Right hindlimb (tissue), 1 donor: ENCODE measurements at places on chromosomes 7 and 10.

GRCh38 chr7:69162931-69163670, 435.2 kb upstream of the AUTS2 start:
- peak; percentile 60 for DNase-seq

DNA sequence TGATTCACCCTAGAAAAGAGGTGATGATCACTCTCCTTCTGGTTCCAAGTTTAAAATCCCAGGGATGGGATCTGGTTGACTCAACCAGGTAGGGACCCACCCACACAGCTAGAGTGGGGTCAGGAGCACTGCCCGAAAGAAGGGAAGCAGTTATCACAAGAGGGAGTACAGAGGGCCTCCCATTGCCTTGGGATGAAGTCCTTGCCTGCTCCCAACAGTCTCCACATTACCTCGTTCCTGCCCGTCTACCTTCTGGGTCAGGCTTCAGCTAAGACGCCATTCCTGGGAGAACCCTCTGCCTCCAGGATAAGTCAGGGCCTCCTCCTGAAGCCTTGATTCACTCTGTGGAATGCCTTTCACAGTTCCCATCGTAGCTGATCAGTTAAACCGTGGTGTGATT, 23.8 kb downstream of the ZMIZ2 start:
- no peak for DNase-seq

GRCh38 chr10:27197980-27198620, 42.5 kb downstream of the ACBD5 start:
- DNase-seq: no peak

DNA sequence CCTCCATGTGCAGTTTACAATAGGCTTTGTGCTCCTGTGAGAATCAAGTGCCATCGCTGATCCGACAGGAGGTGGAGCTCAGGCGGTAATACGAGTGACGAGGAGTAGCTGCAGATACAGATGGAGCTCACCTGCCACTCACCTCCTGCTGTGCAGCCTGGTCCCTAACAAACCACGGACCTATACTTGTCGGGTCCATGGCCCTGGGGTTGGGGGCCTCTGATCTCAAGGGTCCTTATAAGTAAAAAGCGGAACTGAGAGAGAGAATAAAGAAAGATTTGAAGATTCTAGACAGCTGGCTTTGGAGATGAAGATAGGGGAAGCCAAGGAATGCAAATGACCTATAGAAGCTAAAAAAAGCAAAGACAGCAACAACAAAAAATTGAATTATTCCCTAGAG, 130.6 kb downstream of the PLXDC2 start:
- no peak for DNase-seq

GRCh38 chr7:116527521-116527920, 2.7 kb downstream of the CAV1 start:
- DNase-seq: no peak

DNA sequence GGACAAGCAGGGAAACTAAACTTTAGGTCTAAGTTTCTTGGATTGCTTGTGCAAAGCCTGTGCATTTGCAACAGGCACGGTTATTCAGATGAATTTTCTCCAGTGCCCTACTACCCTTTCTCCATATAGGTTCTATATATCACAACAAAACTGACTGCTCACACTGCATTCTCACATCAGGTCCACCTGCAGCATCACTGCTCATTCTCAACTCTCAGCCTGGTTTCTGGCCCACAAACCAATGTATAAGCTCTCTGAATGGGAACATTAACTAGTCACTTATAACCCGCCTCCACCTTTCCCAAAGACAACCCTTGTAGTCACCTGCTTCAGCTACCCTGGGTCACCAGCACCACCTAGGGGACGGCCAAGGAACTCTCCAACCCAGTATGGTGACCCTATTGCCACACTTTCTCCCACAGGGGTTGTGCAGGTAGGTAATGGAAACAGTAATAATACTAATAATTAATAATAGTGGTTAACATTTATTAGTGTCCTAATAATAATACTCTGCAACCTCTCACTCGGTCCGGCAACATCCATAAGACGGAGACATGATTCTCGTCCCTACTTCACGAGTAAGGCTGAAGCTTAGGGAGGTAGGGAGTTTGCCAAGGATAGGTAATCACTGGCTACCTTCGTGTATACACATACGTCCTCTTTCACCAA, 97.3 kb downstream of the CLEC2L start:
- peak; percentile 36 for DNase-seq

- DNase-seq: no peak
Measured at GRCh38 chr10:124616836-124617130, 127.4 kb downstream of the FAM53B start.

GRCh38 chr10:58269782-58270290, 874 bp downstream of the CISD1 start:
- no peak for DNase-seq

DNA sequence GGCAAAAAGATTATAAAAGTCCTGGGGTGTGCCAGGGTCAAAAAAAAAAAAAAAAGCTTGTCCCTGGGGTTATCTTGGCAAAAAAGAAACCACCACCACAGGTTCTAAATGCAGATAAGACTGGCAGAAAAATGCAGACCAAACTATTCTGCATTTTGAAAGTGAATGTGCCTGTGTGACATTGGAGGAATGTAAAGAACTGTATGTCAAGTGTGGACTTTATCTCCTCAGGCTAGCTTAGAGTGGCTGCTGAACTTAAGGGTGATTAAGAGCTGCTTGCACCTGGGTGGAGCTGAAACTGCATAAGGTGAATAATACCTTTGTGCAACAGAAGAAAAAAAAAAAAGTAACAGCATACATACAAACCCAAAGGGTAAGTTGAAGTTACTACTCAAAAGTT, 1.3 kb upstream of the NAPEPLD start:
- DNase-seq: no peak

DNA sequence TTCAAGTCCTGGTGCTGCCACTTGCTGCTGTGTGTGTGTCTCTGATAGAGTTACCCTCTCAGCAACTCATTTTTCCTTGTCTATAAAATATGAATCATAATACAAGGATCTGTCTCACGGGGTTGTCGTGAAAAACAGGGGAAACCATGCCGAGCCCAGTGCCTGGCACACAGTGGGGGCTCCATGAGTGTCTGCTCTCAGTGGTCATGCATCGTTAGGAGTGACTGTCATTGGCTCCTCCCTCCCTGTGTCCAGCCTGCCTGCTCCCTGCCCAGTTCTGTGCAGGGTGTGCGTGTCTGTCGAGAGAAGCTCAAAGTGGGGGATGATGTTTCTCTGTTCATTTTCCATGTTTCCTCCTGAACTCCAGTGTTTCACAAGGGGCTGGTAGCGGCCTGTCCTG, 83.6 kb upstream of the LRRC4 start:
- DNase-seq: no peak

- DNase-seq: no peak
Measured at GRCh38 chr7:15932318-15932717, 245.8 kb upstream of the MEOX2 start.

DNA sequence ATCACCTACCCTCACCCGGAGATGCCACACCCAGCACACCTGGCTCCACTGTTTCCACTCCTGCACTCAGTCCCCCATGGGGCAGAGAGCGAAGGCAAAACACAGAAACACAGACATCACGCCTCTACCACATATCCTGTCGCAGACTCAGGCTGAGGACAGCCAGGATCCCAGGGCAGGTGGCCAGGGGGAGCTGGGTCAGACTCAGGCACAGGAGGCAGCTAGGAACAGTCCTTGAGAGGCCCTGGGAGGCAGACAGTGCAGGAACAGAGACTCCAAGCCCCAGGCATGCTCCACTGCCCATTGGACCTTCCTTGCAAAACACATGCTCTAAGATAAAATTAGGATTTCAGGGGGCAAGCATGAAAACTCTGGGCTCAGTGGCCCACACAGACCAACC, 154.4 kb upstream of the C7orf33 start:
- no peak for DNase-seq

DNA sequence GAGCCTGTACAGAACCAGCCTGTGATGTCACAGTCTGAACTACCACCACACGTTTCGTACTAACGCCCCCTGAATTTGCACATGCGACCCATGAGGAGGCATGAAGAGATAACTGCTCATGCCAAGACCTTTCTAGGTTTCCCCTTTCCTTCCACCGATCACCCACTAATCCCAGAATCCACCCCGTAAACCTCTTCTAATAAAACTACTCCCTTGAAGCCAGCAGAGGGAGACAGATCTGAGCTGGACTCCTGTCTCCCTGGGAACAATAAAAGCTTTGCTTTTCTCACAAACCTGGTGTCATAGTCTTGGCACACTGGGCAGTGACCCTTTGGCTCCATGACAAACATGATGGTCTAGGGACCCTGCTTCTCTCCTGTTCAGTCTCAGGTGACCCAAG, 144.5 kb downstream of the FRMD4A start:
- DNase-seq: no peak

- no peak for DNase-seq
Measured at GRCh38 chr10:132145002-132145401, 41.7 kb upstream of the DPYSL4 start.

DNA sequence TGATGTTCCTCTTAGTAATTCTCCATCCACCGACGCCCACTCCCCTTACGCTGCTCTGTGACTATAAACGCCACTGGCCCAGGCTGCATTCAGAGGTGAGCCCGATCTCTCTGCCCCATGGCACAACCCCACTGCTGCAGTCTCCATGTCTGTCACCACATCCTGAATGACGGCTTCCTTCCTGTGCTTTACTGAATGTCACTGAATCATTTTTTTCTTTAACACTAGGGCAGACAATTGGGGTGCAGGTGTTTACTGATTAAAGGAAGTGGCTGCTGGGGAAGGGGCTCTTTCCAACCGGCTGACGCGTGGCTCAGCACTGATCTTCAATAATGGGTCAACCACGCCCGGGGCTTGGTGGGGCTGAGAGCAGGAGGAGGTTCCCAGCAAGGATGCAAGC, 208.3 kb downstream of the USP6NL start:
- DNase-seq: no peak

- DNase-seq: no peak
Measured at GRCh38 chr7:22879280-22879679, 56.6 kb upstream of the TOMM7 start.

- no peak for DNase-seq
Measured at GRCh38 chr7:127251036-127251464, 1.7 kb downstream of the GRM8 start.

DNA sequence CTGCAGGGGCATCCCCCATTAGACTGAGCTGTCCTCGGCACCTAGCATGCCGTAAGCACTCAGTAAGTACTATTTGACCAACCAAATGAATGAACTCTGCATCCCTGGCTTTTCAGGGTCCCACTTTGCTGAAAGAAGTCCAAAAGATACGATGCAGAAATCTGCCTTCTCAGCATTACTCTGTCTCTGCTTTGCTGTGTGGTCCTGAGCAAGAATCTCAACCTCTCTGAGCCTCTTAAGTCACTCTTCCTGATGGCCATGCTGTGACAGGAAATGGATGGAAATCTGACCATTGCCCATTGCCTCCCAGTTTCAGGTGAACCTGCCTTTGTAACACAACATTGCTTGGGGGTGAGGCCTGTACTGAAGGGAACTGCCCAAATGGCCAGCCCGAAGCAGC, 48.0 kb downstream of the GPAM start:
- no peak for DNase-seq

GRCh38 chr10:117609796-117610170, 67.2 kb downstream of the EMX2 start:
- DNase-seq: peak; percentile 41

DNA sequence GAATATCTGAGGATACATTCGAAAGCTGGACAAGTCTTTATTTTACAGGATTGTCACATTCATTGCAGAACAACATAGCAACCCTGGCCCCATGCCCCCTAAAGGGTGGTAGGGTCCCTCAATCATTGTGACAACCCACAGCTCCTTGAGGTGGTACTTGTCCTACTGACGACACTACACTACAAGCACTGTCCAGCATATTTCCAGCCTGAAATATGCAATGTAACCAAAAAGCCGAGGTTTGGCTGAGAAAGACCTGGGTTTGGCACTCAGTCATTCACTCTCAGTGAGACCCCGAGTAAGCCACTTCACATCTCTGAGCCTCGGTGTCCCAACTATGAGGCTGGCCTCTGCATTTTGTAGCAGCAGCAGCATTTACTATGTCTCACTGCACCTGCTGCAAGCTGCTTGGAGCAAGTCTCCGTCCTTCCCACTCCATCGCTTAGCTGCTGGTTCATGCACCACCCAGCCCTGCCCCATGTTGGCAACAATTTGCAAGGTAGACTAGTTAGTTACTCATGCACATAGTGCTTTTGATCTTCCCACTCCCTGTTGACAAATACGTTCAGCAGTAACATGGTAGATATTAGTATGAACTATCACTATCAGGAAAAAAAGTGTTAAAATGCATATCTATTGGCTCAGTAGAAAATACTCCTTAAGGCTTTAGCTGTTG, 43.6 kb upstream of the TNPO3 start:
- no peak for DNase-seq

GRCh38 chr10:87706731-87707130, 47.1 kb downstream of the PAPSS2 start:
- DNase-seq: no peak

- DNase-seq: no peak
Measured at GRCh38 chr10:15333909-15334649, 37.0 kb downstream of the FAM171A1 start.

- no peak for DNase-seq
Measured at GRCh38 chr7:156461881-156462665, 178.5 kb upstream of the RNF32 start.

- no peak for DNase-seq
Measured at GRCh38 chr10:115063701-115064658, 29.2 kb upstream of the ATRNL1 start.

GRCh38 chr10:98224509-98224908, 43.5 kb downstream of the LOXL4 start:
- DNase-seq: no peak

DNA sequence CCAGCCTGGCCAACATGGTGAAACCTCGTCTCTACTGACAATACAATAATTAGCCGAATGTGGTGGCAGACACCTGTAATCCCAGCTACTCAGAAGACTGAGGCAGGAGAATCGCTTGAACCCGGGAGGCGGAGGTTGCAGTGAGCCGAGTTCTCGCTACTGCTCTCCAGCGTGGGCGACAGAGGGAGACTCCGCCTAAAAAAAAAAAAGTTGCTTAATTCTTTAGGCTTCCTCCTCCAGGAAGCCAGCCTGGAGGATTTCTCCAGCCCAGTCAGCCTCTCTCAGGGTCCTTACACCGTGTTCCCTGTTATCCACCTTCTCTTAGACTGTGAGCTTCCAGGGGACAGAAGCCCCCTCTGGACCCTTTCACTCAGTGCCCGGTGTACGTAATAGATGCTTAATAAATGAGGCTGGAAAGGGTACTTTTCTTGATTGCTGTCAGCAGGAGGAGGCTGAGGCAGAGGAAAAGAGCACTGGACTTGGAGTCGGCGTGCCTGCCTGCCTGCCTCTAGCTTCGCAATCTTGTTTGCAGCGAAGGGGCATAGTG, 16.4 kb upstream of the NODAL start:
- no peak for DNase-seq
